ENCODE measurements at places on chromosomes 2 and 18.

DNA sequence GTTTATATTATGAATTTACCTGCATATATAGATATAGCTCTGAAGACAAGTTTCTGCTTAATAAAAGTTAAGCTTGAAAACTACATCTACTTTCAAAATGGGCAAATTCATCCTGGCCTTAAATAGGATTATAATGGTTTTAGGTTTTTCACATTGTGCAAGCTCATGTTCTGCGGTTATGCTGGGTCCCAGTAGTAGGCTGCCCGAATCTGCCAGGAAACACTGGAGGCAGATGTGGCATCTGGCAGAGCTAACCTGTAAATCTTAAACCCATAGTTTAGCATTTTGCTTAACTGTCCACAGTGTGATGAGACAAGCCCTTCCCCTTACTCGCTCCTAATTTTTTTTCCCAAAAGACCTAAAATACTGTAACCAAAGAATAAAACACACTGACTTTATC, 234.2 kb downstream of the TCF4 start:
- H3K27ac ChIP-seq = no peak overlapping the region
- no peaks in the 10 kb centered on the region for H3K27me3 ChIP-seq
- DNase-seq = no peak
- no peaks in the 10 kb centered on the region for H3K36me3 ChIP-seq

DNA sequence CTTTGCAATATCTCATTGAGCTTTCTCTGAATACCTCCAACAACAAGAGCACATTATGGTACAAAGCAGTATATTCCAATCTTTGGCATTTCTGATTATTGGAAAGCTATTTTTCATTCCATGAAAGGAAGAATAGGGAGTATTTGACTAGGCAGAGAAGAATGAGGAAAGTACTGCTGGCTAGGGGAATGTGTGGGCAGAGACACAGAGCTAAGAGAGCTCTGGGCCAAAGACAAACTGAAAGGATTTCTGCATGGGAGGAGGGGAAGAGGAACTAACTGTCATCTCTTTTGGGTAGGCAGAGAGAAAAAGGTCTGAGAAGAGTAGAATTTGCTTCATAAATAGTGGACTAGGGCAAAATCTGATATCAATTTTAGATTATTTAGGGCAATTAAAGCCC, 150.8 kb downstream of the CCDC85A start:
- no peak for DNase-seq
- H3K4me3 ChIP-seq = no peak overlapping the region
- no peaks in the 10 kb centered on the region for H3K27me3 ChIP-seq
- H3K27ac ChIP-seq = no peak overlapping the region
- H3K4me1 ChIP-seq = no peaks in the 10 kb centered on the region
- no peaks in the 10 kb centered on the region for H3K36me3 ChIP-seq

DNA sequence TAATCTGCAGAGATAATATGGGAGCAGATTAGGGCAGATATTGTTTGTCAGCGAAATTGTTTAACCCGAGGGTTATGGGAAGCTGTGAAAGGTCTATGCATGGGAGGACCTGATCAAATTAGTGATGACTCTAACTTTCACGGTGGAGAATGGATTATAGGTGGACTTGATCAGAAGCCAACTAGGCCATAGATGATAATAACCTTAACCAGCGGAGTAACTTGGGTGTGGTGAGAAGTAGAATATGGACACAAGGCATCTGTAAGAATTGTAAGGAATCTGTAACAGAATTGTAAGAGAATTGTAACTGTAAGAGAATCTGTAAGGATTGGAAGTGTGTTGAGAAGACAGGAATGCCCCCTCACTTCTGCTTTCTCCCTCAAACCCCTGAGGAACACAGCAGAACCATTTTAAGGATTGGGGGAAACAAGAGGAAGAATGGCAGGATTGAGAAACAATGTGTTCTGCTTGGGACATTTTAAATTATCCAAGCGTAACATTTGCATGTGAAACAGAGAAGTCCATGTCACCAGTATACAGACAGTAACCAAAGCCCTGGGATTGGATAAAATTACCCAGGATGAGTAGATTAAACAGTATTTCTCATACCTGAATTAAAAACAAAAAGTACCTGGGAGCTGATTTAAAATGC, 14.9 kb upstream of the SLC39A10 start:
- H3K4me3 ChIP-seq = no peak overlapping the region
- no peaks in the 10 kb centered on the region for H3K27me3 ChIP-seq
- no peaks in the 10 kb centered on the region for H3K36me3 ChIP-seq

DNA sequence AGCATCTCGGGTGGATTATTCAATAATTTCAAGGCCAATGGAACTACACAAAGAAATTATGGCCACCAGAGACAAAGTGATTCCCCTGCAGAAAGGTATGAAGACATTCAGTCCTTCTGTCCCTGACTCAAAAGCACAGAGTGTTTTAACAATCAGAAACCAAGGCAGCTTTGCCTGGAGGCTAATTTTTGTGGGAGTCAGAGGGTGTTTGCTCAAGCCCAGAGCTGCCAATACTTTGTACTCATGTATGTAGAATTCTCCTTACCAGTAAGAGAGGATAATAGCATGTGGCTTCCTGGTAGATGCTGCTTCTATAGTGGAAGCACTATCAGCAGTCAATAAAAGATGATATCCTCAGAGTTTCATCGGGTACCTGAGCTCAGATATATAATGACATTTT, 178.4 kb downstream of the KCNE4 start:
- no peak for DNase-seq
- H3K4me1 ChIP-seq = no peaks in the 10 kb centered on the region
- no peaks in the 10 kb centered on the region for H3K27me3 ChIP-seq
- H3K36me3 ChIP-seq = no peaks in the 10 kb centered on the region

DNA sequence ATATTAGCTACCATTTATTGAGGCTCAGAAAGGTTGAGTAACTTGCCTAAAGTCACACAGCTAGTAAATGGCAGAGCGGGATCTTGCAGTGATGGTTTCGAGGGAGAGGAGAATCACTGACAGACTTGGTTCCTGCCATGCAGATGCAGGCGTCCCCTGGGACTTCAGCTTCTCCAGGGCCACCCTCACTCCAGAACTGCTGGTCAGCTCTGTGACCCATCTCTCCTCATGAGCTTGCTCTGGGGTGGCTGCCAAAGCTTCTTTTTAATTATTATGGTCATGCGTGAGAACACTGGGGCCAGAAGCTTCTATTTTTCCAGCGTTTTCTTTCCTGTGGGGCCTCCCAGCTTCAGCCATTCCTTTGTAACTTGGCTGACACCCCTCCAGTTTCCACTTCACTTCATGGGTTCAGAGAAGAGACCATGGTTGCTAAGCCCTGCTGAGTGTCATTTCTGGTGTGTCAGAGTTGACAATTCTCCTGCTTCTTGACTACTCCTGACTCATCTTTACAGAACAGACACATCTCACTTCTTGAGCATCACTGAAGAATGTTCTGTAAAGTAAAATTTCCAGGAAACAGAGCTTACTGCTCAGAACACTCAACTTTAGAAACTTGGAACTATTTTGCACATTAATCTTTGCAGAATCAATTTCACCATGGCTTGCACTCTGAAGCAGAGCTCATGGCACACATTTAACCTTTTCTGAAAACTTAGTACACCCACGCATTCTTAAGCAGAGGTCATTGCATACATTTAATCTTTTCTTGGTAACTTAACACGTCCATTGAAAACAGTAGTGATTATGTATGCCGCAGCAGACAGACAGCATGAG, 70.4 kb downstream of the IL1R2 start:
- no peak overlapping the region for H3K4me3 ChIP-seq
- H3K36me3 ChIP-seq = no peaks in the 10 kb centered on the region
- H3K27ac ChIP-seq = peak overlapping the region; percentile 95
- no peaks in the 10 kb centered on the region for H3K27me3 ChIP-seq

DNA sequence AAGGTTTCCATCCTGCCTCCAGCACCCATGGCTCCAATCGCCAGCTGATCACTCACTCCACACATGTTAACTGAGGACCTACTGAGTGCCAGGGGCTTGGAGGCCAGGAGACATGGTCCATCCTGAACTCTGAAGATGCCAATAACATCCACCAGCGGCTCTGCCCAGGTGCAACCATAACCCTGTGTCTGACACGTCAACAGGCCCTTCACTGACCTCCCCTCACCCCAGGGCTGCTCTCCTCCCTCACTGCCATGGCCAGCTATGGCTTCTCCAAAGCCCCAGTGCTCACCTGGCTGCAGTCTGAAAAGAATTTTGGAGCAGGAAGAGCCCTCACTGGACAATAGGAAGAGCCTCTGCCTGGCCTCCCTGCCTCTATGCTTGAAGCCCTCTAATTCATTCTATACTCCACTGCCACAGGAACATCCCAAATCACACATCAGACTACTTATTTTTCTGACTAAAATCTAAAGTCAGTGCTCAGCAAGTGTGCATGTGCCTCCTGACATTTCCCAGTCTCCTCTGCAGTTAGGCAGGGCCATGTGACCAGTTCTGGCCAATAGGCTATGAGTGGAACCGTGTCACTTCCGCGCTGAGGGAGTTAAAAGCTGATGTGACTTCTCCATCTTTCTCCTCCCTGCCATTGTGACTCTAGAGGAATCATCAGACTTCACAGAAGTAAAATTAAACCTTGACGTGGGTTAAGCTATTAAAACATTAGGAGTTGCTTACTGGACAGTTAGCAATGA, 37.2 kb downstream of the ZBTB7C start:
- H3K36me3 ChIP-seq = no peaks in the 10 kb centered on the region
- H3K4me1 ChIP-seq = peaks cover 12% of the 10 kb centered on the region
- no peak for DNase-seq

GRCh38 chr2:240199133-240199870, 58.8 kb upstream of the OTOS start:
- no peak overlapping the region for H3K27ac ChIP-seq
- no peaks in the 10 kb centered on the region for H3K36me3 ChIP-seq
- no peak overlapping the region for H3K4me3 ChIP-seq
- H3K4me1 ChIP-seq = no peaks in the 10 kb centered on the region
- no peaks in the 10 kb centered on the region for H3K27me3 ChIP-seq
- DNase-seq = no peak

- no peaks in the 10 kb centered on the region for H3K27me3 ChIP-seq
- no peaks in the 10 kb centered on the region for H3K36me3 ChIP-seq
- no peak overlapping the region for H3K4me3 ChIP-seq
- DNase-seq = no peak
- H3K27ac ChIP-seq = no peak overlapping the region
Observed at GRCh38 chr2:12455661-12456060, 261.1 kb upstream of the TRIB2 start.

DNA sequence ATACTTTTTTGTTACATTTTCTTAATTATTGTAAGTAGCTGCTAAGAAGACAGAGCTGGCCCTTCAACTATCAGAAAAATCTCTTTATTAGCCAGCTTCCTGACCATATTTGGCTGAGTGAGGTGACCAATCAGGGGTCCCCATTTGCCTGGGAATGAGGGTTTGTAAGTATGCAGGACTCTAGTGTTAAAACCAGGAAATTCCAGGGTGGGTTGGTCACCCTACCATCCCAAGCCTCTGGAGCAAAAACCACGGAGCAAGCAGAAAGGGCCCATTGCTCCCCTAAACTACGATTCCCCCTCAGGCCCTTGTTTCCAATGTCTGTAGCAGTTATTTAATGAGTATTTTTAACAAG, 165.6 kb upstream of the NCKAP5 start:
- H3K27me3 ChIP-seq = no peaks in the 10 kb centered on the region
- DNase-seq = no peak
- no peak overlapping the region for H3K27ac ChIP-seq
- no peaks in the 10 kb centered on the region for H3K4me1 ChIP-seq
- no peaks in the 10 kb centered on the region for H3K36me3 ChIP-seq

- no peaks in the 10 kb centered on the region for H3K4me1 ChIP-seq
- DNase-seq = no peak
Observed at GRCh38 chr2:43905371-43905803, 66.6 kb downstream of the ABCG8 start.
